ENCODE measurements at places on chromosomes 7 and 10.

GRCh38 chr10:121085367-121085766 is 234.2 kb downstream of the WDR11 start:
- peak; percentile 15 for DNase-seq

DNA sequence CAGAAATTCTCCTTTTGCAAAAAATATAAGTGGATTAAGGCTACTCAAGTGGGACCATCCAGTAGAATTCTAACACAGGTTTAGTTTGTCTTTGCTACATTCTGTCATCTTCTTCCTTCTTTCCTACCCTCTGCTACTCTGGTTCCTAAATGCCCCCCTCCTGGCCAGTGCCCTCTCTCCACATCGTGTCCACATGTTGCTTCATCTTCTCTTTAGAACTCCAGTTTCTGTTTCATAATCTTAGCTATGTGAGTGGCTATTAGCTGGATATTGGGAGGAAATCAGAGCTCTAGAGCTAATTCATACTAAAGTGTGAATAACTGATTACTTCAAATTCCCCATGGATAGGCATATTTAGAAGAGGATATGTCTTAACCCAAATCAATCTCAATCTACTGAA is 528.5 kb downstream of the LRMDA start:
- peak; percentile 33 for DNase-seq

GRCh38 chr10:86317949-86318725 is 48.5 kb downstream of the GRID1 start:
- no peak for DNase-seq

GRCh38 chr10:85407088-85407487 is 959.5 kb downstream of the GRID1 start:
- DNase-seq = no peak

- DNase-seq = no peak
Measured at GRCh38 chr7:127895814-127896280, 135.4 kb downstream of the LRRC4 start.

DNA sequence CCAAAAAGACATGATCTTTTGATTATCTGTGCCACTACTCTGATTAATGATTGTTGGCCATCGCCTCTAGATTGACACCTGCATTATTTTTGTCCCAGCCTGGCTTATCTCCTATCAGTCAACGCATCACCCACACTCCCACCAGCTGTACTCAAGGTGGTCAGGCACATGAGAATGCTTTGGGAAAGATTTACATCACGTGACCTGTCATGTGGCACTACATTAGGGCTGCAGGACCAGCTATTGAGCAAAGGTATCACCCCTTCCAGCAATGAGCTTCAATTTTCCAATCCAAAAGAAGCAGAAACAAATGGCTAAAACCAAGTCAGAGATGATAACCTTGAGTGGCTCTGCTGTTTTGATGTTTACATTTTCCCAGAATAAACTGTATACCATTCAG is 204.3 kb downstream of the PLXNA4 start:
- no peak for DNase-seq

- DNase-seq = no peak
Measured at GRCh38 chr10:47360419-47361040, 12.4 kb downstream of the RBP3 start.

DNA sequence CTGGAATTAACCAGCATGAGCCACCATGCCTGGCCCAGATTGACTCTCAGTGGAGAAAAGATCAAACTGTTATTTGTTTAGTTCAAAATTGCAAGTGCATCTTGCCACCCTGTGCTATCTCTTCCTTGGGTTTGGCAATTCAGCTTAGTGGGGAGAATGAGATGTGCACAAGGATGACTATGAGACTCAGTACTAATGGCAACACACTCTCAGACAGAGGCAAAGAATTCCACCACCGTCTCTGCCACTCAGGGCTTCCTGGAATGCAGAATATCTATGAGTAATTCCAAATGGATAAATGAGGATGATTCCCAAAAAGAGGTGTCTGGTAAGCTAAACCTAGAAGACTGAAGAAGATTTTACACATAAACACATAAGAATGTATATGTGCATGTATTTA is 525.8 kb downstream of the NRG3 start:
- DNase-seq = no peak

DNA sequence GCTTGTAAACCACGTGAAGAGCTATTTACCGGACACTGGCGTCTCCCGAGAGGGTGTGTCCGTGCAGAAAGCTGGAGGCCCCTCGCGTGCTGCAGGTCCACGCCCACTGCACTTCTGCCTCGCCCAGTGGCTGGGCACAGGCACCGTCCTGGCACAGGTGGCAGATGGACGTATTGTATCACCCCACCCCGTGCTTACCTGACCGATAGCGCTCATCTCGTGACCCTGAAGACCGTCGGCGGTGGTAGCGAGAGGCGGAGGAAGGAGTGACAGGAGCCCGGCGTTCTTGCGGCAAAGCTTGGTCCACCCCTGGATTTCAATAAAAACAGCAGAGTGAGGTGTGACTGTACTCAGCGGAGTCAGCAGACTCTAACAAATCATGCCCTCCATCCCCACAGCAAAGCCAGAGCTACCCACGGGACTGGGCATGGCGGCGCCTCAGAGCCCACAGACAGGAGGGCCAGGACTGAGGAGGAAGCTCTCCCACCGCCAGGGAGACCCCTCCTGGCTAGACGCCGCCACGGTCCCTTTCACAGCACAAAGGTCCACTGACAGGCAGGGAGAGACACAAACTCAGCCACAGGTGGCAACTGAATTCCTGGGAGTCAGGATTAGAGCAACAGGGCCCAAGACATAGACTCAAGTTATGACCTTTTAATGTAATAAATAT is 217.1 kb downstream of the DIP2C start:
- DNase-seq = no peak

Measured in suppressor macrophage treated with lipopolysaccharide for 1 hour (primary cell).